ENCODE measurements at places on chromosomes 1 and 21.

DNA sequence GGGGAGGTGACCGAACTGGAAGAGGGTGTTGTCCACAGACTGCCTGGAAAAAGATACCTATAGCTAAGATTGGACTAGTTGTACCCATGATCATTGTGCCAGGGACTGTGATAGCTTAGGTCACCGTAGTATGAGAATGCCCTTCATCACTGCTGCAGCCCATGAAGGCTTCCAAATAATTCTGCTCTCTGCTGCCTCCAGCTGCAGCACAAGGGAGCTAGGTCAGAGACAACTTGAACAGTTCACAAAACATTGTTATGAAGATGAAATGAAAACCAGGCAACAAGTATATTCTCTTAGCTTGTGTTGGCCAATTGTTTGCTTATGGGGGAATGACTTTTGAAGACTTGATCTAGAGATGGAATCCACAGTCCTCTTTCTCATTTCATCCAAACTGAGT, 246.7 kb downstream of the MRPL39 start:
- DNase-seq, result no peak

- no peak for DNase-seq
Measured at GRCh38 chr1:240820816-240821215, 208.9 kb upstream of the GREM2 start.

GRCh38 chr1:96741335-96741734, 19.8 kb downstream of the PTBP2 start:
- no peak for DNase-seq

GRCh38 chr1:203584035-203584434, 42.6 kb upstream of the ATP2B4 start:
- DNase-seq, result no peak

GRCh38 chr1:1432274-1432950, 3.1 kb upstream of the VWA1 start:
- DNase-seq, result no peak

GRCh38 chr1:205748403-205749233, 1.4 kb downstream of the NUCKS1 start:
- DNase-seq, result no peak

Measured in CD4-positive, alpha-beta T cell treated with Interferon gamma for 1 hour (primary cell).